ENCODE measurements at places on chromosomes 3 and 15.
A peak's percentile ranks its signal among the peaks of the same experiment; 100 is the strongest.

- peak; percentile 69 for DNase-seq
These were observed 9.5 kb downstream of the RUVBL1 start for GRCh38 chr3:128113817-128114794.

DNA sequence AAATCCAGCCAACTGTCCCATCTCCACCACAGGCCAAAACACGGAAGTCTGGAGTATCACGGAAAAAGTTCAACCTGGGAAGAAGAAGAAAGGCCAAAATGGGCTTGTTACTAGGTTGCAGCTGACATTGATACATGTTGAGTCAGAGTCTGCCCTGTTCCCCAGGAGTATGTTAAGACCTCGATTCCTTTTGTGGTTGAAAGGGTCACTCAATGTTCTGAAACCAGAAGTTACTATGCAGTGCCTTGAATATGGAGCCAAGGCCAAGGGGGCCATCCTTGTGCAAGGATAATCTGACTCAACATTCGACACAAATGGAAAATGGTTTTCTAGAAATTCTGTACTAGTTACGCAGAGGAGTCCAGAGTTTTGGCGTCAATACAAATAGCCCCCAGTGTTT lies 104.2 kb downstream of the DGKG start:
- no peak for DNase-seq

GRCh38 chr3:78139166-78139565 lies 1099.3 kb downstream of the ROBO2 start:
- DNase-seq = no peak

DNA sequence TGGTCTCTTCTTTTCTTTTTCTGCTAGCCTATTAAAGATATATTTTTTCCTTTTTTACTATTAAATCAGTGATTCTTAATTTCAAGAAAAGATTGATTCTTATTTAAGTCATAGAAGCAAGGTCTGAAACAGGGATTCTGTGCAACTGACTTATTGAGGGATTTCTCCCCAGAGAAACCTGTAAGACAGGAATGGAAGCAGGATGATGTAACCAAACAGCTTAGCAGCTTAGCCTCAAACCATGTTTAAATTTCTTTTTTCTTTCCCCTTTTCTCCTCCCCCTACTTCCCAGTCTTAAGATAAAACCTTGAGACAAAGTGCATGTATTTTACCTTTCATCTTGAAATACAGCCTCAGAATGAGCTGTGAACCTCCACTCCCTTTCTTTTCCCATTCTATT lies 322.8 kb downstream of the NEK10 start:
- DNase-seq = no peak

- no peak for DNase-seq
These were observed 15.1 kb upstream of the CCDC80 start for GRCh38 chr3:112656043-112656442.

- peak; percentile 86 for DNase-seq
These were observed 19.6 kb downstream of the CLK3 start for GRCh38 chr15:74635228-74635627.

- DNase-seq = peak; percentile 65
These were observed 66.2 kb downstream of the FRMD4B start for GRCh38 chr3:69319652-69320051.

DNA sequence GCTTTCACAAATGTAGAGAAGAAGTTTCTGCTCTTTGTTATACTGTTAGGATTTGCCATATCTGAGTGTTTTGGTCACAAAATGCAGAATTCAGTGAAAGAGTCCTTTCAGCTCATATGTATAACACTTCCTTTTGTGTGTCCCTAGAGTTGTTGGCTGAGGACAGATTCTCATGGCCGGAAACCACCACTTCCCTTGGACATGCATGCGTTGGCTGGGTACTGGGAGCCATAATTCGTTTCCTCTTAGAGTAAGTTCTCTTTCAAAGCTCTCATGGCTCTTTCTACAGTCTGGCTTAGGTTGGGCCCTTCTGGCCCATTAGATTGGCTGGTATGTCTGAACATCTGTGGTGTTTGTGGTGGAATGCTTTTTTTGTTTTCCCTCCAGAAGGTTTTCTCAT lies 298.5 kb downstream of the DIPK2A start:
- peak; percentile 30 for DNase-seq

DNA sequence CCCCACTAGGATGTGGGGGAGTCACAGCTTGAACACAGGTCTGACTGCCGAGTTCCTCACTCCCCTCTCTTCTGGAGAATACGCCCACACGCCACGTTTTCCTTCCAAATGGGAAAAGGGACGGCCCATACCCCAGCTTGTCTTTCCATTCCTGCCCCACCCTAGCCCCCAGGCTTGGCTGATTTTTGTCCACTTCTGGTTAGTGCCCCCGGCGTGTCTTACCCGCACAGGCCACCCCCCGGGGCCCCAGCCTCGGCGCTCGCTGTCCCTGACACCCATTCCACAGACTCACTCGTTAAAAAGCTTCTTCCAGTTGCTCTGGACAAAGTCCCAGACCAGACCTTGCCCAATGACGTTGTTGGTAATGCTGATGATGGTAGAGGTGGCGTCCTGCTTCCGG lies 14.5 kb downstream of the MESP2 start:
- no peak for DNase-seq

DNA sequence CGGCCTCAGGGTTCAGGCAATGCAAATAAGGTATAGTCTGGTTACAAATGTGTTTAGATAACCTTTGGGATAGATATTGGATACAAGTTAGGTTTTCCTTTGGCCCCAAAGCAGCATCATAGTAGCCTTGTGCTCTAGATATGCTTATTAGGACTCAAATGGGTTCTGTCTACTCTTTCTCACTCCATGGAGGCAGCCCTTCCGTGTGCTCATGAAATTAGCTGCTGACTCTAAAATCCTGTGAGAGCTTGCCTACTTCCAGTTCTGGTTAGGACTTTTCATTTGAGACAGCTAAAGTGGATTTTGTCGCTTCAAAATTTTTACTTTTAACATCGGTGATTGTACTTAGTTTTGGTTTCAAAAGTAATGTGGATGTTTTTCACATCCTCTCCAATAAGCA lies 1.6 kb downstream of the CDV3 start:
- DNase-seq = peak; percentile 56

- no peak for DNase-seq
These were observed 217.9 kb downstream of the TBC1D2B start for GRCh38 chr15:77859491-77860060.

- DNase-seq = no peak
These were observed 14.7 kb downstream of the RPUSD3 start for GRCh38 chr3:9828801-9829755.
